Camera-type eye (tissue), 1 donor: ENCODE measurements at places on chromosomes 3 and 15. TPM values are rescaled to one million over a fixed set of nuclear protein-coding genes. Genes with fewer than 3 reads are reported as not detected.

Gene WDR53
- total RNA-seq, result 10.4 TPM

Gene SERPINI2
- total RNA-seq, result not detected

Gene ARGFX
- not detected for total RNA-seq

Gene KY
- 13.8 TPM for total RNA-seq

Gene C3orf49
- total RNA-seq, result not detected

Gene GOLGA8T
- not detected for total RNA-seq

Gene KLHL40
- total RNA-seq, result 7.7 TPM

Gene GP9
- total RNA-seq, result 1.2 TPM

Gene SLC12A8
- total RNA-seq, result 4.9 TPM

Gene TNFSF10
- 21.5 TPM for total RNA-seq

Gene PODXL2
- total RNA-seq, result 99.9 TPM

Gene ANKDD1A
- 10.4 TPM for total RNA-seq

Gene SERPINI1
- 23.4 TPM for total RNA-seq

Gene HYAL1
- 1.1 TPM for total RNA-seq

Gene ISL2
- total RNA-seq, result 9.6 TPM

Gene ATP10A
- 5.9 TPM for total RNA-seq

Gene WNT7A
- total RNA-seq, result 9.1 TPM

Gene NLGN1
- total RNA-seq, result 74.2 TPM

Gene BCL2A1
- 1.5 TPM for total RNA-seq

Gene CD96
- total RNA-seq, result 1.3 TPM

Gene FAIM
- total RNA-seq, result 18.6 TPM

Gene MKRN3
- 34.4 TPM for total RNA-seq

Gene CCDC13
- 9.3 TPM for total RNA-seq

Gene MESP1
- total RNA-seq, result 1.2 TPM

Gene SEC22A
- 90.6 TPM for total RNA-seq

Gene RARB
- 86.3 TPM for total RNA-seq

Gene COL6A5
- total RNA-seq, result 0.16 TPM

Gene PPIB
- 195 TPM for total RNA-seq

Gene ACKR4
- total RNA-seq, result 6.6 TPM

Gene TUSC2
- 31.8 TPM for total RNA-seq

Gene RHCG
- total RNA-seq, result 1.0 TPM

Gene RTP4
- 0.38 TPM for total RNA-seq

Gene ELP6
- total RNA-seq, result 26.4 TPM

Gene GPR171
- total RNA-seq, result 0.38 TPM

Gene KNG1
- total RNA-seq, result not detected

Gene NEK10
- 6.2 TPM for total RNA-seq

Gene ADPGK
- total RNA-seq, result 62.0 TPM

Gene COPG1
- 122 TPM for total RNA-seq

Gene COL7A1
- 21.8 TPM for total RNA-seq

Gene LRRC15
- total RNA-seq, result 1.4 TPM

Gene IQCH
- 9.3 TPM for total RNA-seq

Gene GLDN
- total RNA-seq, result 5.1 TPM

Gene NR2E3
- 218 TPM for total RNA-seq

Gene ALDH1A2
- total RNA-seq, result 53.7 TPM

Gene SUSD5
- total RNA-seq, result 3.9 TPM

Gene IGF2BP2
- total RNA-seq, result 84.2 TPM

Gene TOPBP1
- total RNA-seq, result 51.4 TPM
